ENCODE measurements at places on chromosomes 2 and 18.

- no peak for DNase-seq
Measured at GRCh38 chr18:62556397-62556796, 33.6 kb downstream of the ZCCHC2 start.

GRCh38 chr18:37435150-37435867, 130.3 kb downstream of the CELF4 start:
- DNase-seq = no peak

DNA sequence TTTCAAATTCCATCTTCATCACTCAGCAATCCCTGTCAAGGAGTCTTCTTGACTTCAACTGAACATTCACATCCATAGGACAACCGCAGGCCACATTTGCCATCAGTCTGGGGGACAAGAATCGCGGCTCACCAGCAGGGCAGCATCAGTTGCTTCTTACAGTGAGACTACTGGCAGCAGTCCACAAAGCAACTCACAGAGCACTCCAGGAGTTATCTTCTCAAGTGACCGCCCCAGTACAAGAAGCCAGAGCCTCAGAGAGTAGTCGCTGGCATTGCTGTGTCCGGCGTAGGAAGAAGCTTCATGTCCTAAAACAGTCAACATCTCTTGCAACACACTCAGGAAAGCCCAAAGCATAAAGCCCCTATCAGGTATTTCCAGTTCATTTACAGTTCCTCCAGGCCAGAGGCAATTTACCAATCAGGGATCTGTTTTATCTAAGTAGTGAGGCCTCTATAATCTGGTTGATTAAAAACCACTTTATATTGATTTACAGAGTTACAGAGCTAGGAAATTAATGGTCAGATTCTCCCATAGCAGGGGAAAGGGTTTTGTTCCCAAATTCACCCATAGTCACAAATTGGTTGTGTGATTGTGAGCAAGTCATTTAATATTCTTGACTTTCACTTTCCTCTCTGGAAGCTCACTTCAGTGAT, 177.3 kb downstream of the NBAS start:
- no peak for DNase-seq

GRCh38 chr18:79452991-79453645, 57.4 kb downstream of the NFATC1 start:
- DNase-seq = no peak

DNA sequence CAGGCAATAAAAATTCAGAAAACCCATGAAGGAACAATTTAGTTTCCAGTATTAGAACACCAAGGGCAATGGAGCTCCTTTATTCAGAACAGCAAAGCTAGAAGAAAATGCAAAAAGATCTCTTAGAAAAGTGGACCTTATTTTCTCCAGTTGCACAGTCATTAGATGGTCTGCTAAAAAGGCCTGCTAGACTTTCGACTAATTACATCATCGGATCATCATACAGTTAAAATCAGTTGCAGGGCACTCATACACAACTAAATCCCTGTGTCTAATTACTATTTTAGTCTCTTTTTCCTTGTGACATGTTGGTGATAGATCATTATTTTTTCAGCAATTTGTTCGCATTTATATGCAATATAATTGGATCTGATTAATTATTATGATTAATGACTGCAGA, 425.3 kb downstream of the NR4A2 start:
- no peak for DNase-seq

DNA sequence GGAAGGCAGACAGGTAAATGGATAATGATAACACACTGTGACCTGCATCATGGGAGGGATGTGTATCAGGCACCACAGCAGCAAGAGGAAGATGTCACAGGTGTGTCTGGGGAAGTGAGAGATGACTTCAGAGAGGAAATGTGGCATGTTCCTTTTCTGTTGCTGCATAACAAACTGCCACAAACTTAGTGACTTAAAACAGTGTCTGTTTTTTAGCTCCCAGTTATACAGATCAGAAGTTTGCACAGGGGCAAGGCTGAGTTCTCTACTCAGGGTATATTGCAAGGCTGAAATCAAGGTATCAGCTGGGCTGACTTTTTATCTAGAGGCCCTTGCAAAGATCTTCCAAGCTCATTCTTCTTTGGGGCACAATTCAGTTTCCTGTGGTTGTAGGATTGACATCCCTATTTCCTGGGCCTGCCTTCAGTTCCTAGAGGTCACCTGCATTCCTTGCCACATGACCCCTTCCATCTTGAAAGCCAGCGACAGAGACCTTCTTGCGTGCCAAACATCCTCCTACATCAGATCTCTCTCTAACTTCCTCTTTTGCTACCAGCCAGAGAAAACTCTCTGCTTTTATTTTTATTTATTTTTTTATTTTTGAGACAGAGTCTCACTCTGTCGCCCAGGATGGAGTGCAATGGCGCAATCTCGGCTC, 2.1 kb upstream of the MAP3K2 start:
- peak; percentile 82 for DNase-seq

DNA sequence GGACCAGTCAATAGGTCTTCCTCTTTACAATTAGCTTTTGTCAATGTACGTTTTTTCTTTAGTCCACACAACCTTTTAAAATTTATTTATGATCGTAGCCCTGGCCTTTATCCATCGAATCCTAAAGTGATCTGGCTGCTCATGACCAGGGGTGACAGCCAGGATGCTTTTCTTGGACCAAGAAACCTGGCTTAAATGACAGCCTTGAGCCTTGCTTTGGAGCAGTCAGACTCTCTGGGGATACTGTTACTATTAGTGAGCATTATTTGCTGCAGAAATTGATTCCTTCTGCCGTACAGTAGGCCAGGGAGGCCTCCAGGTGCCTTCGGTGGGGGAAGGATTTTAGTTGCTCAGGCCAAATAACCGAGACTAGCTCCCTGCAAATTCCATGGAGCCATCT, 70.2 kb downstream of the AGAP1 start:
- no peak for DNase-seq

- no peak for DNase-seq
Measured at GRCh38 chr2:183495079-183495478, 370.8 kb downstream of the NUP35 start.

GRCh38 chr2:160583813-160584537, 90.4 kb upstream of the RBMS1 start:
- no peak for DNase-seq

DNA sequence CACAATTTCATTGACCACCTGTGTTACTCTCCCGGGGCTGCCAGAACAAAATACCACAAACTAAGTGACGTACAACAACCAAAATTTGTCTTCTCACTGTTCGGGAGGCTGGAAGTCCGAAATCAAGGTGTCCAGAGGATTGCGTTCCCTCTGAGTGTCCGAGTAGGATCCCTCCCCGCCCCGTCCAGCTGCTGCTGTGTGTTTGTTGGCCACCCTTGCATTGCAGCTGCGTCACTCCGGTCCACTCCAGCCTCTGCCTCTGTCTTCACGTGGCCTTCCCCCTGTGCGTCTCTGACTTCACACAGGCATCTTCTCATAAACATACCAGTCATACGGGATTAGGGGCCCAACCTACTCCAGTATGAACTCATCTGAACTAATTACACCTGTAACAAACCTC, 251.8 kb upstream of the SMIM21 start:
- DNase-seq = no peak

DNA sequence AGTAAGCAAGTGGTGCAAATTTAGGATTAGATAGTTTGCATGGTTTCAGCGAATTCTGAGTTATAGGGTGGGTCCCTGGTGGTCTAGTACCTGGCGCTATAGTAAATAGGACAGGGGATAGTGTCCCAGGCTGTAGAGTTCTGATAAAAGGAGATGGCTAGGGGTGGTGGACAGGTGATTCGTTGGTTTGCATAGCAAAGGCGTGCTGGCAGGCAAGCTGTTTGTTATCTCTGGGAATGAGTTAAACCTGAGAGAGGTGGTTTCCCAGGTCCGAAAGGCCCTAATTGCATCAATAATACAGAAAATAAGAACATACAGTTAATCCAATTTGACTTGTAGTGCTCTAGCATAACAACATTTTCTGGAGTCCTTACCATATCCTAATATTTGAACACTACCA, 6.9 kb upstream of the ZDBF2 start:
- no peak for DNase-seq

GRCh38 chr18:49399003-49399402, 61.4 kb downstream of the DYM start:
- DNase-seq = peak; percentile 29

DNA sequence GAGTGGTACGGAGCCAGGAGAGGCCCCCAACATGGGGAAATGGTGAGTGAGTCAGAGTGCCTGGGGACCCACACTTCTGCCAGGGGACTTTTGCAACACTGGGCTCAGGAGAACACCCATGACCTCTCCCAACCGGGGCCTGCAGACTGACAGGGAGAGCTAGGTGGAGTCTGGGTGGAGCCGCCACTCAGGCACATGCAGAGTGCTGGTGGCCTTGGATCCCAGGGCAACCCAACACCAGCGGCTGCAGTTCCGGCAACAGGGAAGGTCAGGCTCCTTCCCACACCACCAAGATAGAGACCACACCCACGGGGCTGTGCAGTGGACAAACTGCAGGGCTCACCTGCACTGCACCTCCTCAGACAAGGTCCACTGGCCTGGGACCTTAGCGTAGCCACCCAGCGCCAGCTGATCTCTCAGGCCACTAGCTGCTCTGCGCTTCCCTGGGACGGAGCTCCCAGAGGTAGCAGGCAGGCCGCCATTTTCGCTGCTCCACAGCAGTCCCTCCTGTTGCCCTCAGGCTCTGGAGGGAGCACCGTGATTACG, 99.0 kb downstream of the EFEMP1 start:
- DNase-seq = no peak

- DNase-seq = no peak
Measured at GRCh38 chr18:74698881-74699280, 101.2 kb downstream of the ZNF407 start.

- DNase-seq = no peak
Measured at GRCh38 chr2:43184339-43184895, 42.0 kb downstream of the ZFP36L2 start.

DNA sequence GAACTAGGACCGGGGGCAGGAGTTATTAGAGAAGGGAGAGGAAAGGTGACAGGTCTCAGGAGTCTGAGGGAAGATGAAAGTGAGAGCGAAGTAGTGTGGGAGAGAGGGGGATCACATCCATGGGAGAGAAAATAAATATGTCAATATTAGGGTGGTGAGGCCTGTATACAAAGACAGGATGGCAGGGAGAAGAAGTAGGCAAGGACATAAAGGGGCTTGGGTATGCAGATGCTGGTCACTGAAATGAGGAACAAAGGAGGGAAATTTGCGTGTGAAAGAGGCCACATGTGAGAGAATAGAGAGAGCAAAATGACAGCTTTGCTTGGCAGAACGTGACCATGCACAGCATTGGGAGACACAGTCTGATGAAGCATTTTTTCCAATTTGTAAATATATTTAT, 13.6 kb downstream of the METAP1D start:
- peak; percentile 80 for DNase-seq

GRCh38 chr18:71020342-71021029, 731.6 kb downstream of the SOCS6 start:
- no peak for DNase-seq

- no peak for DNase-seq
Measured at GRCh38 chr2:88006912-88007439, 9.4 kb downstream of the RNU2-63P start.

- no peak for DNase-seq
Measured at GRCh38 chr2:130186391-130186790, 4.3 kb downstream of the MZT2B start.

GRCh38 chr2:39625193-39625926, 40.4 kb upstream of the TMEM178A start:
- DNase-seq = peak; percentile 71

GRCh38 chr2:121346859-121347258, 61.9 kb upstream of the TFCP2L1 start:
- DNase-seq = no peak

GRCh38 chr2:73284296-73285158, at the start of gene FBXO41:
FBXO41 (minus strand) TSS chr2:73284478; CDS start chr2:73269630, 14,848 bp downstream.
- peak; percentile 84 for DNase-seq

DNA sequence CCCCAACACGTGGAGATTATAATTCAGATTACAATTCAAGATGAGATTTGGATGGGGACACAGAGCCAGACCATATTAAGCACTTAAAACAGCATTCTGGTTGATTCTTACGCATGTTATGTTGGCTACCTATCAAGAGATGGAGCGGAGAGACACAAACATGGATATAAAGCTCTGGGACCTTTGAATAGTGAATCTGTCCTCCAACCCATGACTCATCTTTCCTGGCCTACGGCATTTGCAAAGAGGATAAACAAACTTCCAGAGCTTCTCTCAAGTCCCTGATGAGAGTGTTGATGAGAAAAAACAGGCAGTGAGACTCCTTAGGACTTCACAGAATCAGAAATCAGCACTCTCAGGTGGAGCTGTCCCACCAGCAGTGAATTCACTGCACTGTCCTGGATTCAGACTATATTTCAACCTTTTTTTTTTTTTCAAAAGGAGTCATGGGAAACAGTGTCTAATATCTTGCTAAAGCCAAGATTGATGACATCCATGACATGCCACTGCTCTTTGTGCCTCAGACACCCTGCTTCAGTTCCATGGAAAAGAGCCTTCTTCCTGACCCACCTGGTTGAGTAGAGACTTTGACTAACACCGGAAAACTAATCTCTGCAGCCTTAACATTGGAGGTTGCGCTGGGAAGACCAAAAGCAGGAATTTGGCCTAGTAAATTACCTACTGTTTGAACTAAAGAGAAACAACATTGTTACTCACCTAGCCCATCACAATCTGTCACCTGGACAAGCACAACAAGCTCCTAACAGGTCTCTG, 62.1 kb upstream of the NPAS2 start:
- no peak for DNase-seq
